ENCODE measurements at places on chromosomes 12 and 14.

DNA sequence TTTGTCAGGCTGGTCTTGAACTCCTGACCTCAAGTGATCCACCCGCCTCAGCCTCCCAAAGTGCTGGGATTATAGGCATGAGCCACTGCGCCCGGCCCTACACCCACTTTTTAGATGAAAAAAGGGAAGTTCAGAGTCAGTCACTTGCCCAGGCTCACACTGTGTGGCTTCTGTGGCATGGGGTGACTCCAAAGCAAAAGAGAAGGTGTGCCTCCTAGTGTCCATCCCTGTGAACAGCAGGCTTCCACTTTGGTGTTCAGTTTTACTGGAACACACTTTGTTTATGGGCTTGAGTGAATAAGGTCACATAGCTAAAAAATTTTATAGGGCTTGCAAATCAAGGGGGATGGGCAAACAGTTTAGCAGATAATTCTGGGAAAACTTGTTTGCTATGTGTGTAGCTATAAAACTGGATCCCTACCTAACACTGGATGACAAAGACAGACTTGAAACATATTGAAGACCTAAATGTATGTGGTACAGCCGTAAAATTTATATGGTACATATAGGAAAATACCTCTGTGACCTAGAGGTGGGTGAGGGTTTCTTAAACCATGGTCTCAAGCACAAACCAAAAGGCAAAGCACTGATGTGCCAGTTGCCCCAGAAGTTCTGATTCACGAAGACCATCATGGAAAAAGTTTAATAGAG, 54.9 kb downstream of the EID3 start:
- DNase-seq, result no peak

DNA sequence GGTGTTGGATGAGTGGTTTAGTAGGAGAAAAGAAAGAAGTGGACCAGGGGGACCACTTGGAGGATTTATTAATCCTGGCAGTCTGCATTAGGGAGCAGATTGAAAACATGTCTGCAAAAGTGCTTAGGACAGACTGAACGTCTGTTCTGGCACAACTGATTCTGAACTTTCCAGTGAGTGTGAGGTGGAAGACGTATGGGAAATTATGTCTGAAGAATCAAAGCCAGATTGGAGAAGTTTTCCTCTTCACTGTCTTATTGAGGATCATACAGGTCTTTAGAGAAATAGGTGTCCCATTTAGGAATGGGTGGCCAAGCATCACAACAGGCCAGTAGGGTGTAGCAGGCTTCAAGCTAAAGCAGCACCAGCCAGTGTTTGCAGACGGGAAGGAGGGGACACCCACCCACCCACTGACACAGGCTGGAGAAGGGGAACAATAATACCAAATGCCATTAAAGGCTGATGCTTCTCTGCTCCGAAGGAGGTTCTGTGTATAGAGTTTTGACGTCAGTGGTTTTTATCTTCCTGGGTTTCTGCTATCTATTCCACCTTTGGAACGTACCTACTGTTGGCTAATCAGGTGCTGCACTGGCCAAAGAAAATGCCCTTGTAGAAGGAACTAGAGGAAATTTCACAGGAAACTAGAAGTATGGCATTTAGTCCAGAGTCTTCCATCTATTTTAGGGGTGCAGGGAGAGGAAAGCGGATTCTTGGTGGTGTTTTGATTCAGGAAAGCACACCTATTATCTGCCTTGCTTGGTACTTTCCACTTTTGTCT, 1.8 kb downstream of the SRRM4 start:
- DNase-seq, result no peak

GRCh38 chr12:1593174-1594005, 991 bp downstream of the FBXL14 start:
- DNase-seq, result no peak

DNA sequence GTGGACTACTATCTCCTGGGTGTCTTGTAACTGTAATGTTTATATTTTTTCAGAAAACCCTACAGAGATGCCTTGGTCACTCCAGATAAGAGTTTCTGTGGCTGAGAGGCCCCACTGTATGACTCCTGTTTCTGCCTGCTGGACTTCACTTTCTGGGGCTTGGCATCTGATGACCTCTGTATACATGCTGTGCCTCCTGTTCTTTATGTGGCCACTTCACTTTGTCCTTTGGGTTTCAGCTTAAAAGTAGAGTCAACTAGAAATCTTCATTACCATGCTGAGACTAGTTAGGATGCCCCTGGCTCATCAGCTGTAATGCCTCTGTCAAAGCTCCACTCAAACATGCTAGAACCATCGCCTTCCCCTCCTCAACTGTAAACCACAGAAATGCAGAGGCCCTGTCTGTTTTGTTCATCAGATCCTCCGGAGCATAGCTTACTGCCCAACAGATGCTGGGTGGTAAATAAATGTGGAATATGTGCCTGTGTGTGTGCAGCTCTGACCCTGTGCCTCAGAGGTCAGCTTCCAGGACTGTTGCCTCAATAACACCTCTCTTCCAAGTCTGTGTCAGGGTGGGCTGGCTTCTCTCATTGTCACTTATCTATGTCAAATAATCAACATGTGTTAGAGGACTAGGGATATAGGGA, 25.5 kb downstream of the ZNF664 start:
- no peak for DNase-seq

DNA sequence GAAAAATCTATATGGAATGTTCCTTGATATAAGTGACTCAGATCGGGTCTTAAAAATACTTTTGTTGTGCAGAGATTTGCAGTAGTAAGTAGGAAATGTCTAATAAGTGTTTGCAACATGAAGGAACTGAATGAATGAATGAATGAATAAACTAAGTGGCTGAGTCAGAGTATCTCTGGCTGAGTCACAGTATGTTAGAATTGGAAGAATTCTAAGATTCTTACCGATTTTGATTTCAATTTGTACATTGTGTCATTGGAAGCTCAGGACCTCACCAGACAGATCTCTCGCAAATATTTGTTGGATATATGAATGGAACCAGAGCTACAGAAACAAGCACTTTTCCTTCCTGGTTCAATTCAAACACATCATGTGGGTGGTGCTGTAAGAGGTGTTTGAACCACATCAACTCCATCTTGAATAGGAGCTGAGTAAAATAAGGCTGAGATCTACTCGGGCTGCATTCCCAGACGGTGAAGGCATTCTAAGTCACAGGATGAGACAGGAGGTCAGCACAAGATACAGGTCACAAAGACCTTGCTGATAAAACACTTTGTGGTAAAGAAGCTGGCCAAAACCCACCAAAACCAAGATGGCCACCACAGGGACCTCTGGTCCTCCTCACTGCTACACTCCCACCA, 123.9 kb upstream of the FOXN3 start:
- DNase-seq, result no peak

- no peak for DNase-seq
These were observed 45.3 kb downstream of the BCL11B start for GRCh38 chr14:99226687-99227086.

DNA sequence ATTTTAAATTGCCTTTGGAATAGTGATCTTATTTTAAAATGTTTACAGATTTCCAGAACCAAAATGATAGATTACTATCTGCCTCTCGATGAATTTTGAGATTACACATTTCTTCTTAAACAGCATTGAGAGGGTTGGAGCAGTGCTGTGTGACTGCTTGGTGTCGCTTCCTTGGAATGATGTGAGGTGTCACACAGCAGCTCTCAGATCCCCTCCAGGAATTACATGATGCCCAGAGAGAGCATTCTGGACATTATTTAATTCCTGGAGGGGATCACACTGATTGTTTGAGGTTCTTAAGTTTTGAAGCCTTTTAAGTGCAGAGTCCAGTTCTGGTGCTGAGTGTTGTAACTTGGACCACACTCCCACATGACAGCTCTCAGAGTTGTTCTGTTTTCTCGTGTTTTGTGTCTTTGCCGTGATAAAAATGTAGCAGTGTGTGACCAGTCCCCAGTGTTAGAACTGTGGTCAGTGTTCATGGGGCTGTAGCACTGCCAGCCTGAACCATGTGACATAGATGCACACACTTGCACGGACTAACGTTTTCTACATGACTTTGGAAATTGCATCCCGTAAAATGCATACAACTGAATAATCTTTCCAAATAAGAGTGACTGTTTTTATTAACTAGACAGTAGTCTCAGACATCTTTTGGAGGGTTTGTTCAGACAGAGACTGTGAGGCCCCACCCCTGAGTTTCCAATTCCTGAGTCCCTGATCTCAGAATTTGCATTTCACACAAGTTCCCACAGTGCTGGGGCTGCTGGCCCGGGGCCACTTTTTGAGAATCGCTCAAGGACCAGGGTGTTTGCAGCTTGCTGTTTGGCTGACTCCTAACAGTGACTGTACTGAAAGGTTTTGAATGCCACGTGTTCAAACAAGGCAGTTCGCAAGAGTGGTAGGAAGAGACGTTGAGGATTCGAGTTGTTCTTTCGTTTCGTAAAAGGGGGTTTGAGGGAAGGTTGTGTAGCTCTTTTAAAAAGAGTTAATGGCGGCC, 26.0 kb downstream of the XRCC3 start:
- no peak for DNase-seq

GRCh38 chr14:105177082-105177481, 4.0 kb downstream of the NUDT14 start:
- DNase-seq, result no peak

DNA sequence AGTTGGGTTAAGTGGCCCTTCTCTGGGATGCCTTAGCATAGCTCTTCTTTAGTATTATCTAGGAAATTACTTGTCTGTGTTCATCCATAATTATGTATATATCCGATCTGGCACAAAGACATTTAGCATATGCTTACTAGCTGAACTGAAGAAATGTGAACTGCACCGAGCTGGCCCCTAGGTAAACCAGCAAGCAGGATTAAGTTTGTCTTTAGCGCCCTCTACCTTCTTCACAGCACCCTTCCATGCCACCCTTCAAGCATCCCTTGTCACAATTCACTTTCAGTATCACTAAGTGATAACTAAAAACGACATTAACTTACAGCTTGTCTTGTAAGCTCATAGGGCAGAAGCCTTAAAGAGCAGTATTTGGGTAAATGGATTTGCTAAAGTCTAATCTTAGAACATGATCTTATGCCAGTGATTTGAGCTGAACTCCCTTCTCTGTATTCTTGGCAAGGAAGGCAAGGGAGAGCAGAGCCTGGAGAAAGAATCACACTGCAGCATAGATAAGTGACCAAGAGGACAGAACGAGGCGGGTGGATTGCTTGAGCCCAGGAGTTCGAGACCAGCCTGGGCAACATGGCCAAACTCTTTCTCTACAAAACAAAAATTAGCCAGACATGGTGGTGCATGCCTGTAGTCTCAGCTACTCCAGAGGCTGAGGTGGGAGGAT, 2.6 kb upstream of the HAL start:
- DNase-seq, result no peak

- no peak for DNase-seq
These were observed 73.9 kb upstream of the IFNG-AS1 start for GRCh38 chr12:67915335-67915851.

DNA sequence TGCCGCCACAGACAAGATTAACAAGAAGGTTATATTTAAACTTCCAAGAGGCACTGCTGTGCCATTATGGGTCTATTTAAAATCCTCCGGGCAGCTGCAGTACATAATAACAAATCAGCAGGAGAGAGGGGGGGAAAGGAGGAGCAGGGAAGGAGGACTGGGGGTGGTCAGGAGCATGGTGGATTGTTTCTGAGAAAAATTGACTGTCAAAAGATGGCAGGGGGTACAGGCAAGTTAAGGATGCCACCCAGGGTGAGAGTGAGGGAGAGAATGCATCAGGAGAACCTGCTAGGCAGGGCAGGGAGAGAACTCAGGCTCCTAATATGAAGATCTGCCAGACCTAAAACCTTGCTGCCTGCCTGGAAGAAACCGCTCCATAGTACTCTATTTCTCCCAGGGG, 181.8 kb downstream of the GRIN2B start:
- DNase-seq, result no peak

DNA sequence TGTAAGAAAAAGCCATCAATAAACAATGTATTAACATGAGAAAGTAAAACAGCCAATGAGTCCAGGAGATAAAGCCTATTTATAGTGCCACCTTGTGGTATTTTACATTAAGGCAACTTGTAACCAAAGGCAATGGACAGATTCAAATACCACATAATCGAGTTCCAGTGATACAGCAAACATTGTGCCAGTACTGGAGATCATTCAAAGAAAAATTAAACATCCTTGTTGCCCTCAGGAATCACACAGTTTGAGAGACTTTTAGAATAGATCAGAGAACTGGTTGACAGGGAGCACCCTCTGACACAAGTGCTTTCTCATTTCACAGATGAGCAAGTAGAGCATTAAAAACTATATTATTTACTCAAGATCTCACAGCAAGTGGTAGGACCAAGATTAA, 98.1 kb downstream of the DDHD1 start:
- DNase-seq, result no peak

DNA sequence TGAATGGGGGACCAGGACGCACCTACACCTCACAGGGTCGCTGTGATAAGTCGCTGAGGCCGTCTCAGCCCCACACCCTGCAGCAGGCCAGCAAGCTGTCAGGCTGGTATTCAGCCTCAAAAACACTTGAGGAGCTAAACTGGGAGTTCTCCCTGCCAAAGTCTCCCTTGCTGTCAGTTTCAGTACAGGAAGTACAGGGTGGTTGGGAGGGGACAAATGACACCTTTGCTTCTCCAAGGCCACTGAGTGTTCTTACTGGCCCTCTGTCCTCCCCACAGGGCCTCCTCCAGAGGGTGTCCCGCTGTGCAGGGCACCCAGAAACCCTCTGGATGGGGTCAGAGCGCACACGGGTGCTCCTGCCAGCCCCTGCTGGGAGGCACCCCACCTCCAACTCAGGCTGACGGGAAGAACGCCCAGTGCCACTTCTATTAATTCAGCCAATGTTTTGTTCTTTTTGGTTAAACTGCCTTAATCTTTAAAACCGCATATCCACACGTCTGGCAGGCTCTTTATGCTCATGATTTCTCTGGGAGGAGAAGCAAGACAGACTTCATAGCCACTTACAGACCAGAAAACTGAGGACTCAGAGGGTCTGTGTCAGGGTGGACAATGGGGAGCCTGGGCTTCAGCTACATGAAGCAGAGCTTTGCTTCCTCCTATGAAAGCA, 75.9 kb downstream of the ITPK1 start:
- DNase-seq, result no peak

- no peak for DNase-seq
These were observed 247.2 kb downstream of the ALX1 start for GRCh38 chr12:85527192-85527591.

- no peak for DNase-seq
These were observed 111.8 kb upstream of the MED13L start for GRCh38 chr12:116389326-116389725.

GRCh38 chr14:70170976-70171375, 17.8 kb downstream of the SLC8A3 start:
- DNase-seq, result no peak

- DNase-seq, result no peak
These were observed 211.8 kb downstream of the PCNX1 start for GRCh38 chr14:71119075-71119474.

Data from vagina (tissue), 2 donors.